ENCODE measurements at places on chromosomes 11 and 22. TPM values are rescaled to one million over a fixed set of nuclear protein-coding genes. Genes with fewer than 3 reads are reported as not detected.
A peak's percentile ranks its signal among the peaks of the same experiment; 100 is the strongest.

HEPACAM gene
- total RNA-seq: not detected

DNA sequence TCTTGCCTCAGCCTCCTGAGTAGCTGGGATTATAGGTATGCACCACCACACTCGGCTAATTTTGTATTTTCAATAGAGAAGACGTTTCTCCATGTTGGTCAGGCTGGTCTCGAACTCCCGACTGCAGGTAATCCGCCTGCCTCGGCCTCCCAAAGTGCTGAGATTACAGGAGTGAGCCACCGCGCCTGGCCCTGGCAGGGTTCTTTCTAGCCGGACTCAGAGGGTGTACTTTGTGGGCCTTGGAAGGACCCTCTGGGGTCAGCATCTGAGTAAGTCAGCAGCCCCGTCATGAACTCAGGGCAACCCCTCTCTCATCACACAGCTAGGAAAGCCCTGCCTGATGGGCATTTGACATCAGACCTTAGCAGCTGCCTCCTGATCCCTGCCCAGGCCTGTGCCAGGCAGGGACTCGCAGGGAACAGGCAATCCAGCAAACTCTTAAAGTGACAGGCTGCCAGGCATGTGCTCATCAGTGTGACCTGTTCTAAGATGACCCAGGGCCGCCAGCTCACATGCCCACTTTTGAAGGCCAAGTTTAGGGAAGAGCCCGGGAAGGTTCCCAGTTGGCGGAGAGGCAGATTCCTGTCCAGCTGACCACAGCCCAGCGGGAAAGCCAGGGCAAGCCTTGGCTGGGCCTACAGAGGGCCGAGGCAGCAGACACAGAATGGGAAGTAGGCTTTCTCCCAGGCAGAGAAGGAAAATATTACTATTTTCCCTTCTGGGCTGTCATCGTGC lies 92.9 kb downstream of the MORC2 start:
- no peak for DNase-seq

DNA sequence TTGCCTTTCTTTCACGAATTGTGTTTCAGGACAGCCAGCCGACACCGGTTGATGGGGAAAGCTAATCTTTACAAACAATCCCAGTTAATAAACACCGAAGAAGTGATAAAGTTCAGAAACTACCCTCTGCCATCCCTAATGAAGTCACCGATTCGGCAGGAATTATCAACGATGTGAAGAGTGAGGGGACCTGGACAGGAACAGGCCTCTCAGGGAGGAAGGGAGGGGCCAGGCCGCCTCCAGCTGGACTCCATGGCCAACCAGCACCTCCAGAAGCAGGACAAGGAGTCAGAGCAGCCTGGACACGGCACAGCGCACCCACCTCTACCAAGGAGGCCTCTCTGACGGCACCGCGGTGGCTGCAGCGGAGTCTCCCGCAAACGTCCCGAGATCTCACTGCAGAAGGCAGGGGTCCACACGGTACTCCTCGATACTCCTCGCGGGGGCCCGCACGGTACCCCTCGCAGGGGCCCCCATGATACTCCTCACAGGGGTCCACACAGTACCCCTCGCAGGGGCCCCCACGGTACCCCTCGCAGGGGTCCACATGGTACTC lies 3.9 kb downstream of the TOLLIP start:
- no peak for DNase-seq

PRRG4 gene
- total RNA-seq: 0.07 TPM

- no peak for DNase-seq
Measured at GRCh38 chr11:91219535-91219934, 996.7 kb upstream of the CHORDC1 start.

ACTN3 gene
- not detected for total RNA-seq

DNA sequence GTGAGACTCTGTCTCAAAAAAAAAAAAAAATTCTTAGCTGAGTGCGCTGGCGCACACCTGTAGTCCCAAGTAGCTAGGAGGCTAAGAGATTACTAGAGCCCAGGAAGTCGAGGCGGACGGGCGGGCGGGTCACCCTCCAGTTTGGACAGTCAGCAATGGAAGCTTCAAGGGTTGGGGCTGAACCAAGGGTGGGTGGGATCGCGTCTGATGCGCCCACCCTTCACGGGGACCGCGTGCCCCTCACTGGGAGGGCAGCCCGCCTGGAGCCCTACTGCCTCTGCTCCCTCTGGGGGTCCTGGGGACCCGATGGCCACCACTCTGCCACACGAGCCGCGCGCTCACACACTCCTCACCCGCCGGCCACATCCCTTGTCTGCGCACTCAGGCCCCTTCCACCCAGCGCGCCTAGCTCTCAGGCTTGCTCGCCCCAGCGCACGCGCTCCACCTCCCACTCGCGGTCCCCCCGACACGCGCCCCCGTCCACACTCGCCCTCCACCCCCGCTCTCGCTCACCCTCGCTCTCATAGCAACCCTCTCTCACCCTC lies 494 bp downstream of the CHID1 start:
- DNase-seq: no peak

SLC5A4 gene
- total RNA-seq: not detected

DNA sequence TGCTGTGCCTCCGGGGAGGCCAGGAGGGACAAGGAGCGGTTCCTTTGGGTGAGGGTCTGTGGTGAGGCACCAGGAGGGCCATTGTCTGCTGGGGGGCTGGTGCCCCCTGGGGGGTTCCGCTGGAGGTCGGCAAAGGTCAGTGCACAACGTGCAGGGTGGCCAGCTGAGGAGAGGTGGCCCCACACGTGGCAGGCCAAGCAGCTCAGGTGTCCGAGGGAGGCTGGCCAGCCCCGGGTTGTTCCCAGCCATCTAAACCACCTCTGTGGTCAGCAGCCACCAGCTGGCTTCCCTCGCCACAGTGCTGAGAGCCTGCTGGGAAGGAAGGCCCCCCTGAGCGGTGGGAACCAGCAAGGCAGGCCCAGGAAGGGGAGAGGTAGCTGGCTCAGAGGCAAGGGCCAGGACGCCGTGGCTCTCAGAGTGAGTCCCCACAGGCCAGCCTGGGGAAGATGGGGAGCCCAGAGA lies 4.2 kb downstream of the TSSC4 start:
- no peak for DNase-seq

APOBEC3B gene
- total RNA-seq: 2.1 TPM

DNA sequence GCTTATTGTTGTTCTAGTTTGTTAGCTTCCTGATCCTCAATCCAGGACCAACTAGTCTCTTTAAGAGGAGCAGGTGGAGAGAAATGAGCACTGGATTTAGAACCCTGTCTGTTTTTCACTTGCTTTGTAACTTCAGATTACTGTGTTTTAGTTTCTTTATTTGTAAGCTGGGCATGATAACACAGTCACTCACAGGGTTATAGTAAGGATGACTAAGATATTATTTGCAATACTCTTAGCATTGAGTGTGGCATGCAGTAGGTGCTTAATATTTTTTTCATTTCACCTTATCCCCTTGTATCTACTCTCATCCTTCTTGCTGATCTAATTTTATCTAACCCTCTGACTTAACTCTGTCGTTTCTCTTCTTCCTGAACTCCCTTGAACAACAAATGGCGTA lies 33.8 kb downstream of the DNHD1 start:
- DNase-seq: no peak

GAL gene
- total RNA-seq: not detected

GRCh38 chr11:128630367-128631230 lies 43.2 kb upstream of the ETS1 start:
- DNase-seq: peak; percentile 94

DNA sequence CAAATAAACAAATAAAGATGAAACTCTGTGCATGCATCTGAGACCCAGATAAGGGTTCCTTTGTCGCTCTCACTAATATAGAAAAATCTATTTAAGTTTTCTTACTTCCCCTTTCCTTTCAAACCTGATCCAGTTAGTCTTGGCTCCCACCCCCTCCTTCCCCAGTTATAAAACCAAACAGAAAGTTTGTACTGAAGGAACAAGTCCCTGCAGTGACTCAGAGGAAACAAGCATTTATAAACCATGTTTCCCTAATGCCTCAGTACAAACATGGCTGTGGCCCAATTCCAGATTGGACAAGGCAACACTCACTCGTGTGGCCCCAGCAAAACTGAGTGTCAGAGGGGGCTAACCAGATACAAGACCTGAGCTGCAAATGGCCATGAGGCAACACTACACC lies 65.5 kb upstream of the ARHGAP20 start:
- no peak for DNase-seq

SLC25A18 gene
- not detected for total RNA-seq

FAM118B gene
- 4.4 TPM for total RNA-seq

OR52I1 gene
- total RNA-seq: not detected

DNA sequence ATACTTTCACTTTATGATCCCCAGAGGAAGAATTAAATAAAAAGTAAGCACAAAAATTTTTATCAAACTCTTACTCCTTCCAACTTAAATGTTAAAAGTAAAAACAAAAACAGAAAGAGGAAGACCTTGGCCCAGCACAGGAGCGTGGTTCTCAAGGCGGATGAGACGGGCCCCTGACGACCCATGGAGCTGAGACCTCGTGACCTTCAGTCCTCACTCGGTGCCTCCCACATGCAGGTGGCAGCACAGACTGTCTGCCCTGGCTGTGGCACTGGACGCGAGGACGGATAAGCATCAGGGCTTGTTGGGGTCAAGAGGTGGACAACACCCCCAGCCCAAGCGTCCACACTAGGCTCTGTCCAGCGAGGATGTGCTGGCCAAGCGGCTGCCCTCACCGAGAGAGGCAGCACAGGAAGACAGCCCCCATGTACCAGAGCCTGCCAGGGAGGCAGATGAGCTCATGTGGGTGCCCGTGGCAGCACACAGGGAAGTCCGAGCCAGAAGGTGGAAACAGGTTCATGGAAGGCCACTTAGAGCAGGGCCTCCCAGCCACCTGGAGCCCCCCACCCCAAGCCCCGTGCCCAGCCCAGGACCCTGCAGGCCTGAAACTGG lies 1389.8 kb downstream of the TBC1D22A start:
- no peak for DNase-seq

SLC22A9 gene
- not detected for total RNA-seq

- no peak for DNase-seq
Measured at GRCh38 chr11:71117311-71117710, 135.1 kb downstream of the SHANK2 start.

- no peak for DNase-seq
Measured at GRCh38 chr11:65266210-65266609, 4.4 kb downstream of the POLA2 start.

CRYBA4 gene
- total RNA-seq: not detected

GRCh38 chr11:19355601-19356000 lies 114.9 kb upstream of the E2F8 start:
- DNase-seq: no peak

DNA sequence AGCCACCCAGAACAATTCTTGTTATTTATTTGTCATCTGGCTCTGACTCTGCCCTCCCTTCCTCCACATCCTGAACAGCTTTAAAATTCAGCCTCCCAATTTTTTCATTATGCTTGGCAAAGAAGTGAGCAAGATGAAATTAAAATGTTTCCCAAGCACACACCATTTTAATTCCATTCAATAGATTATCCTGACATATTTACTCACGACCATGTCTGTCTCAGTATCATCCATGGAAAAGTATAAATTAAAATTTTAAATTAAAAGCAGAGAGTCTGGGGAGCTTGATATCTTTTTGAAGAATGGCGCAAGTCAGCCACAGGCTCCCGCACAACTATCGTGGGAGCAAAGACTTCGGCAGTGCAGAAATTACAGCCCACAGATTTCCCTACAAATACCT lies 862.4 kb downstream of the OPCML start:
- DNase-seq: no peak

DNA sequence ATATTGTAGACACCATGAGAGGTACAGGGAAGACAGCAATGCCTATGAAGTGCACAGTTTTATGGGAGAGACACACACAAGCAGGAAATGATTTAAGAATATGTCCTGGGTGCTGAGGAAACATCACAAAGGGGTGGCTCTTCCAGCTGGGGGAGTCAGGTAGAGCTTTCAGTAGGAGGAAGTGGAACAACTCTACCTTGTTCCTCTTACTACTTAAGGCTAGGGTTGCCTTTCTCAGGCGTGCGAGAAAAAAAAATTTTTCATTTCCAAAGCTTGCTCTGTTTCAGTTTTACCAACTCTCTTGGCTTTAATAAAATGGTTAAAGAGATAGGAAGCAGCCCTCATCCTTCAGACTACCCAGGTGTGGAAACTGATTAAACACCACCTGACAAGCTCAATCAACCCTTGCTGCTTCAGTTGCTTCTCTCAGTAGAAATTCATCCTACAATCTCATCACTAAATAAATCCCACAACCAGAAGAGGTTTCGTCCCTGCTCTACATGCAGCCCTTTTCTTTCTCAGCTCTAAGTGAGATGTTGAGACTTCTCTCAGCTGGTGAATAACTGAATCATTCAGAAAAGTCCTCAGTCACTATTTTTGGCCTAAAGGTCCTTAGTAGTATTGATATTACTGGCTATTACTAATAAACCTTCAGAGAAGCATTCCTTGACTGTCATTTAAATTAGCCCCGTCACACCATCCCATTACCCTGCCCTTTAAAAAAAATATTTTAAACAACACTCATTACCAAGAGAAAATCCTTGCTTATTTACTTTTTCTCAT lies 5.9 kb downstream of the ABTB2 start:
- no peak for DNase-seq

DNA sequence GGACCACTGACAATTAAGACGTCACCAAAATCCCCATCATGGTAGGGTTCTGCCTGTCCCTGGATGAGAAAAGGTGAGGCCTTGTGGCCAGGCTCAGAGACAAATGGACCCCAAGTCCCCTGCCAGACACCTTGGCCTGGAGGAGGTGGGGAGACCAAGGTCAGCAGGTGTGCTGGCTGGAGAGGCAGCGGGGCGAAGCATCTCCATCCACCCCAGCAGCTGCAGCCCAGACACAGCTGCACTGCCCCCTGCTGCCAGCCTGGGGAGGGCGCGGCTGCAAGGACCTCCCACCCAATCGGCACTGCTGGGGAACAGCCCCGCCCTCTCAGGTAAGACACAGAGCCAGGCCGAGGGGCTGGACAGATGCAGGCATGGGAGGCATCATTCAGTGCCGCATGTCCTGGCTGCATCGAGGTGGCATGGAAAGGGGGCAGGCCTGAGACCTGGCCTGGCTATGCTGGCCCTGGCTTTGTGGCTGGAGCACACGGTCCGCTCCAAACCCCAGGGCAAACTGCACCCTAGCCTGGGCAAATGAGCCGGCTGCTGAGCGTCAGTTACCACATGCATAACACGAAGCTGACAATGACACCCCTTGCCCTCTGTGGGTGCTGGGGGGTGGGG lies 12.2 kb upstream of the MFNG start:
- DNase-seq: peak; percentile 56

FREY1 gene
- total RNA-seq: 1.8 TPM

SORL1 gene
- total RNA-seq: 441 TPM

DNA sequence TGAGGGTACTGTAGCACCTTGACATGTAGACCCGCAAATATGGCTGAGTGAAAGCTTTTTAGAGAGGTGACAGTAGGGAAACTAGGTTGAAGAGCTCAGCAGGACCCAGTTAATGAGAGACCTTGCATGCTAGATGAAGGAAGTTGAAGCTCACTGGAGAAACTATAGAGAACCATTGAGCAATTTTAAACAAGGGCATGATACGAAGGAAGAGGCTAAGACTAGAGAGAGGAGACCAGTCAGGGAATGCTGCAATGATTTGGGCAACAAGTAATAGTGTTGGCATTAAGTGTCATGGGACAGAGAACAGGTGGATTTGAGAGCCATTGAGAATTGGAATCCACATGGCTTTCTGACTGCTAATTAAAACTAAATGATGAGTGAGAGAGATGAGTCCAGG lies 4.1 kb downstream of the OLFML1 start:
- no peak for DNase-seq

- DNase-seq: peak; percentile 66
Measured at GRCh38 chr11:126440792-126441514, 85.5 kb downstream of the ST3GAL4 start.

ART1 gene
- total RNA-seq: not detected

SDF2L1 gene
- total RNA-seq: 29.9 TPM

TSSK2 gene
- total RNA-seq: not detected

SAA2 gene
- 0.62 TPM for total RNA-seq

- DNase-seq: no peak
Measured at GRCh38 chr11:73185680-73186293, 32.3 kb upstream of the P2RY2 start.

SCGB2A2 gene
- not detected for total RNA-seq

PNPLA5 gene
- total RNA-seq: not detected

Data from CD4-positive, CD25-positive, alpha-beta regulatory T cell (primary cell).